ENCODE measurements at places on chromosomes 13 and 19. TPM values are rescaled to one million over a fixed set of nuclear protein-coding genes. Genes with fewer than 3 reads are reported as not detected.
A peak's percentile ranks its signal among the peaks of the same experiment; 100 is the strongest.

DNA sequence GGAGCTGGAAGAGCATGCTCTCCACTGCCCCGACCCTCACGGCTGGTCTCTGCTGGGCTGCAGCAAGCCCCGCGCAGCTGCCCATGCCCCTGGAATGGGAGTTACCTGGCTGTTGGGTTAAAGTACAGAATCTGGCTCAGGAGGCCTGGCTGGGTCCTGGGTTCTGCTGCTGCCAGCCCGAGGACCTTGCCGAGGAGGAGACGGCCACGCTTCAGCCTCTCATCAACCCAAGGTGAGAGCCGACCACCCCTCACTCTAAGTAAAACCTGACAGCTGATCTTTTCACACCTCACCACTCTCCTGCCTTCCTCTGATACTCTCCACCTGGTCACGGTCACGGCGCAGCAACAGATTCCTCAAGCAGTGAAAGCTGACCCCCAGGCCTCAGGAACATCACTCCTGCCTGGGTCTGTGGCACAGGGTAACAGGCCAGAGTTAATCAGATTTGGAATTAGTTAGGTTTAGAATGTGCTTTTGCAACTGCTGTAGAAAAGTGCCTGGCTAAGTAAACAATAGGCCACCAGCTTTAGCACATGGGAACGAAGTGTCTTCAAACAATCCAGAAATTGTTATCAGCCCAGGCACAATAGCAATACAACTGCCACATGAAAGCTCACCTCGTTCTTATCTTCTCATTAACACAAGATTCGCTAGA, 20.5 kb downstream of the RAB20 start:
- no peak for DNase-seq
- peak overlapping the region; percentile 51 for H3K27ac ChIP-seq
- H3K36me3 ChIP-seq, result no peaks in the 10 kb centered on the region
- H3K4me3 ChIP-seq, result no peak overlapping the region
- peaks cover 9% of the 10 kb centered on the region for H3K4me1 ChIP-seq
- no peaks in the 10 kb centered on the region for H3K27me3 ChIP-seq

MCF2L gene
- total RNA-seq, result not detected

GRCh38 chr13:32779119-32779518, 192.9 kb downstream of the PDS5B start:
- peaks cover 3% of the 10 kb centered on the region for H3K4me1 ChIP-seq
- H3K4me3 ChIP-seq, result no peak overlapping the region
- no peak overlapping the region for H3K27ac ChIP-seq
- H3K27me3 ChIP-seq, result no peaks in the 10 kb centered on the region

BICRA gene
- total RNA-seq, result 1.8 TPM

- no peak overlapping the region for H3K27ac ChIP-seq
- no peaks in the 10 kb centered on the region for H3K36me3 ChIP-seq
- no peak for DNase-seq
- no peak overlapping the region for H3K4me3 ChIP-seq
- peaks cover 2% of the 10 kb centered on the region for H3K4me1 ChIP-seq
- H3K27me3 ChIP-seq, result no peaks in the 10 kb centered on the region
These were observed 82.0 kb downstream of the FRY start for GRCh38 chr13:32113532-32113931.

ZNF729 gene
- total RNA-seq, result not detected

DNA sequence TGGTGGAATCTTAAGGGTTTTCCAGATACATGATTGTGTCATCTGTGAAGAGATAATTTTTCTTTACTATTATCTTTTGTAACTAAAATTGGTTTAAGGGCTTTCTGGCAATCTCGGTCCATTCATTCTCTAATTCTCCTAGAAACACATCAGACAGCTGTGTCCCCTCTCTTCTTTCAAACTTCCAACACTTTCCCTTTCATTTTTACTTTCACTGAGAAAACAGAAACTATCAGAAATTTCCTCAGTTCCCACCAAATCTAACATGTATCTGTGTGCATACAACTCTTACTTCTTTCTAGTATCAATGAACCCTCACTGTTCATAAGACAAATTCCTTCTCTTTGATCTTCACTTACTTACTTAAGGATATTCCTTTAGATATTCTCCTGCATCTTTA, 40.2 kb downstream of the KCNRG start:
- H3K4me1 ChIP-seq, result no peaks in the 10 kb centered on the region
- H3K36me3 ChIP-seq, result peaks cover 12% of the 10 kb centered on the region
- H3K27me3 ChIP-seq, result no peaks in the 10 kb centered on the region
- DNase-seq, result no peak
- no peak overlapping the region for H3K4me3 ChIP-seq

GRCh38 chr19:6414793-6415590, 9.6 kb downstream of the KHSRP start:
- H3K36me3 ChIP-seq, result peaks cover 65% of the 10 kb centered on the region
- no peak overlapping the region for H3K4me3 ChIP-seq
- H3K4me1 ChIP-seq, result no peaks in the 10 kb centered on the region
- no peak overlapping the region for H3K27ac ChIP-seq
- no peaks in the 10 kb centered on the region for H3K27me3 ChIP-seq
- DNase-seq, result no peak

DNA sequence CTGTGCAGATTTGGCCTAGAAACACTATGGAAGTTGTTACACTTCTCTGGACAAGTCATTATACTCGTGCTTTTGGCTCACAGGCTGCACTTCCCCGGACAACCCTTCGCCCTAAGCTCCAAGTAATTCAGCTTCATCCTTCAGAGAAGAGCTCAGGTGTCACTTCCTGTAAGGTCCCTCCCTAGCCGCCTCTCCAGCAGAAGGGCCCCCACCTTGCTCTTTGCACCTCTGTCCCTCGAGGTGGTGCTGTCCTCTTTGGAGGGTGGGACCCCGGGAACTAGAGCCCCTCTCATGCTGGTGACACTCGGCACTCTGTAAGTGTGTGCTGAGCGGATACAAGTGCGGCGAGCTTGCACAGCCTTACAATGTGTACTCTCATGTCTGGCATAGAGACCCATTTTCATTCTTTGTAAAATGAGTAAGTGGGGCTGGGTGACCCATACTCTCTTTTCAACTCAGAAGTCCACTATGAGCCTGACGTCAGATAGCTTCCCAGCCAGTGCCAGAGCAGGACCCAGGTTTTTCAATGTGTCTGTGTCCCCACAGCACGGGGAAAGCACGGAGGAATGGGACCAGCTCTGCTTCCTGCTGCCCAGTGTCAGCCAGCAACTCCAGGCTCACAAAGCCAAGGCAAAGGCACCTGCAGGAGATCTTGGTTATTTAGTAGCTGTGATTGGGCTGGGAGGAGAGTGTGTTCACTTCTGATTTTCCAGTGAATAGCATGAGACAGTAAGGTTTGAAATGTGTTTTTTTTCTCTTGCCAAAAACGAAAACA, 26.9 kb downstream of the CHAMP1 start:
- H3K4me1 ChIP-seq, result no peaks in the 10 kb centered on the region
- H3K27me3 ChIP-seq, result peaks cover 2% of the 10 kb centered on the region
- DNase-seq, result no peak
- no peak overlapping the region for H3K4me3 ChIP-seq

- H3K27ac ChIP-seq, result peak overlapping the region; percentile 88
- H3K4me3 ChIP-seq, result no peak overlapping the region
- H3K36me3 ChIP-seq, result peaks cover 14% of the 10 kb centered on the region
- DNase-seq, result peak; percentile 75
These were observed 31.5 kb downstream of the COL4A2 start for GRCh38 chr13:110338441-110339101.

ZNF737 gene
- 3.3 TPM for total RNA-seq

DNA sequence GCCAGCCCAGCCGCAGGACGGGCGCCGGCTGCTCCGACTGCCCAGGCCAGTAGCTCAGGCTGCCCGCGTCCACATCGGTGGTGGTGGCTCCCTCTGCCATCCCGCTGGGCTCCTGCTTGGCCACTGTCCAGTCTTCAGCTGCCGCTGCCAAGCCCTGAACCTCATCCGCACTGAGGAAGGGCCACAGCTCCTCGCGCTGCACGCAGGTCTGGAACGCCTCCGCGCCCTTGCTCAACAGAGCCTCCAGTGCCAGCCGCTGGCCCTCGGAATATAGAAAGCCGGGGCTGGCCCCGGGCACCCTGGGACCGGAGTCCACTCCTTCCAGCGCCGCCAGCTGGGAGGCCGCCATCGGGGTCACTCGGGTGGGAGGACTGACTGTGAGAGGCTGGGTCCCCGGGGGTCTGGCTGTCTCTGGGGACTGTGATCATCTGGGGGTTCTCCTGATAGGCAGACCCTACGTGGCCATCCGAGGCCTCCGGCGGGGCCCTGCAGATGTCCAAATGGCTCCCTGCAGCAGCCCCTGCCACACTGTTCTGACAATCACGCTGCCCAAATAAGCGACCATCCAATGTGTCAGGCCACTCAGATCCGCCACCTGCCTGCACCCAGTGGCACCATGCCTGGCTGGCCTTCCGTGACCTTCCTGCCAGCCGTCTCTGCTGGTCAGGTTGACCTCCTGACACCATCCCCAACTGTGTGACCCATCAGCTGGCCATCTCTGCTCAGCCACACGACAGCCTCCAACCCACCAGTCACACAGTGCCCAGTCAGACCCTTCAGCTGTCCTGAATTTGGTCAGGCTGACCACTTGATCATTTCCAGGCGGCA, 1.6 kb downstream of the FAM83E start:
- H3K4me3 ChIP-seq, result no peak overlapping the region
- DNase-seq, result no peak
- H3K4me1 ChIP-seq, result peaks cover 8% of the 10 kb centered on the region
- peaks cover 28% of the 10 kb centered on the region for H3K36me3 ChIP-seq
- no peak overlapping the region for H3K27ac ChIP-seq
- H3K27me3 ChIP-seq, result no peaks in the 10 kb centered on the region

DNA sequence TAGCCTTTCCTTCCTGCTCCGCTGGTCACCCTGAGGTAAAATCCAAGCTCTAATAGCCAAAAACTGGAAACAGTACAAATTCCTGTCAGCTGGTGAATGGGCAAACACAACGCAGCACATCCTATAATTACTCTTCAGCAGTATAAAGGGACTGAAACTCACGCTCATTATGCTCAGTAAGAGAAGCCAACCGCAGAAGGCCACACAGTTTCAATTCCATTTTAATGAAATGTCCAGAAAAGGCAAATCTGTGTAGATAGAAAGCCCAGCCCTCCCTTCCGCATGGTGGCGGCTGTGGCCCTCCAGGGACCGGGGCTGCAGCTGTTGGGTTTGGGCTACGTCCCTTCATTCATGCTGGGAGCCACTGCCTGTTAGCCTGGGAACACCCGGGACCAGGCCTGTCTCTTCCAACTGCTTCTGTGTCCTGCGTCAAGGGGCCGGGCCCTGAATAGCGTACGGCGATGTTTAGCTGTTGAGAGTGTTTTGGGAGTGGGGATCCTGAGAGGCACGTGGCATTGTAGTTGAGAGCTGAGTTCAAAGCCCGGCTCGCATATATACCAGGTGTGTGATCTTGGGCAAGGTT, 23.5 kb downstream of the NKPD1 start:
- no peak overlapping the region for H3K4me3 ChIP-seq
- H3K27me3 ChIP-seq, result no peaks in the 10 kb centered on the region
- no peak overlapping the region for H3K27ac ChIP-seq
- H3K4me1 ChIP-seq, result peaks cover 2% of the 10 kb centered on the region
- H3K36me3 ChIP-seq, result peaks cover 18% of the 10 kb centered on the region

- no peaks in the 10 kb centered on the region for H3K27me3 ChIP-seq
- DNase-seq, result peak; percentile 21
- H3K36me3 ChIP-seq, result peaks cover 54% of the 10 kb centered on the region
- H3K4me1 ChIP-seq, result peaks cover 20% of the 10 kb centered on the region
- H3K4me3 ChIP-seq, result no peak overlapping the region
- no peak overlapping the region for H3K27ac ChIP-seq
These were observed 6.7 kb upstream of the DCUN1D2 start for GRCh38 chr13:113497217-113497616.

NFKBIB gene
- total RNA-seq, result 7.5 TPM

DNA sequence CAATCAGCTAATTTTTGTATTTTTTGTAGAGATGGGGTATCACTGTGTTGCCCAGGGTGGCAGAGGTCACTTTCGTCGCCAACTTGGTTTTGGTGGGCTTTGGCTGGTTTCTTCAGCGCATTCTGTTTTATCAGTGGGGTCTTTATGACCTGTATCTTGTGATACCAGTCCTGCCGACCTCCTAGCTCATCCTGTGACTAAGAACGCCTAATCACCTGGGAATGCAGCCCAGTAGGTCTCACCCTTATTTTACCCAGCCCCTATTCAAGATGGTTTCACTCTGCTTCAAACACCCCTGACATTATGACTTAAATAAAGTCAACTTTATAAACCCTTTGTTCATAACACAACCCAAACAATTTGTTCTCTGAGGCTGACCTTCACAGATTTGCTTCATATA, 3.0 kb upstream of the ZNF878 start:
- H3K4me1 ChIP-seq, result no peaks in the 10 kb centered on the region
- no peaks in the 10 kb centered on the region for H3K36me3 ChIP-seq
- no peaks in the 10 kb centered on the region for H3K27me3 ChIP-seq
- H3K27ac ChIP-seq, result no peak overlapping the region
- DNase-seq, result no peak

CRLF1 gene
- total RNA-seq, result 0.18 TPM

PRR36 gene
- not detected for total RNA-seq

APOC1 gene
- not detected for total RNA-seq

DNA sequence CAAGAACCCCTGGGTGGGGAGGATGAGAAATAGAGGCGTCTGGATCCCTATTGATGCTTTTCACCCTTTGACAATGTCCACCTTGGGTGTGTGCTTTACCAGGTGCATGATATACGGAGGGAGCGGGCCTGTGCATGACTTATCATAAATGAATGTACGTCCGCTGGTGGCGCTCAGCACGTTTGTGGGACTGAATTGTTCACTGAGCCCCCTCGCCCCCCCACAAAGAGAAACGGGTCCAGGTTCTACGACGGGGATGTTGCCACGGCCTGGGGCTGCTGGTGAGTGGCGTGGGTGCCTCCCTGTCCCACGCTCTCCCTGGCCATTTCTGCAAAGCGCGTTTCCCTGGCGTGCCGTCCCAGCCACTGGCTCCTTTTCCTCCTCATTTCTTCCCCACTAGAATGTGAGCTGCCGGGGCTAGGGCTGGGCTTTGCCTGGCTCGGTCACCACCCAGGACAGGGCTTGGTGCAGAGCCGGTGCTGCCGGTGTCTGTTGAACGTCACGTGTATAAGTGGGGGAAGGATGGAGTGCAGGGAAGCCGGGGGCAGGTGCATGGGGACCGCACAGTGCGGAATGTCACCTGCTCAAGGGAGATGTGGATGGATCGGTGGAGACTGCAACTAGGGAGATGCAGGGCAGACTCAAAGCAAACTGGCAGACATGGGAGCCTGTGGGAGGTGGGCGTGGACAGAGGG, 21.6 kb downstream of the LRRC4B start:
- DNase-seq, result no peak
- no peak overlapping the region for H3K27ac ChIP-seq
- H3K4me1 ChIP-seq, result no peaks in the 10 kb centered on the region
- no peaks in the 10 kb centered on the region for H3K36me3 ChIP-seq
- H3K27me3 ChIP-seq, result peaks cover 15% of the 10 kb centered on the region

CALR3 gene
- total RNA-seq, result not detected

- H3K36me3 ChIP-seq, result no peaks in the 10 kb centered on the region
- no peak for DNase-seq
- H3K4me1 ChIP-seq, result no peaks in the 10 kb centered on the region
These were observed 1239.8 kb upstream of the MIR17HG start for GRCh38 chr13:90107661-90108060.

- H3K4me1 ChIP-seq, result peaks cover 7% of the 10 kb centered on the region
- no peak for DNase-seq
- H3K4me3 ChIP-seq, result no peak overlapping the region
These were observed 44.4 kb downstream of the COMP start for GRCh38 chr19:18746401-18747325.

INSL3 gene
- total RNA-seq, result not detected

- H3K4me1 ChIP-seq, result no peaks in the 10 kb centered on the region
- H3K4me3 ChIP-seq, result no peak overlapping the region
- H3K27me3 ChIP-seq, result no peaks in the 10 kb centered on the region
- no peaks in the 10 kb centered on the region for H3K36me3 ChIP-seq
- DNase-seq, result no peak
- no peak overlapping the region for H3K27ac ChIP-seq
These were observed 283.2 kb upstream of the SLC10A2 start for GRCh38 chr13:103349211-103349980.

- H3K27ac ChIP-seq, result no peak overlapping the region
- H3K4me1 ChIP-seq, result no peaks in the 10 kb centered on the region
- peaks cover 24% of the 10 kb centered on the region for H3K36me3 ChIP-seq
- DNase-seq, result no peak
These were observed 12.1 kb downstream of the SLC25A15 start for GRCh38 chr13:40801255-40802217.

All from IMR-90 (cell line).